NCI-H146 (cell line): ENCODE measurements at places on chromosomes 7 and 10.

DNA sequence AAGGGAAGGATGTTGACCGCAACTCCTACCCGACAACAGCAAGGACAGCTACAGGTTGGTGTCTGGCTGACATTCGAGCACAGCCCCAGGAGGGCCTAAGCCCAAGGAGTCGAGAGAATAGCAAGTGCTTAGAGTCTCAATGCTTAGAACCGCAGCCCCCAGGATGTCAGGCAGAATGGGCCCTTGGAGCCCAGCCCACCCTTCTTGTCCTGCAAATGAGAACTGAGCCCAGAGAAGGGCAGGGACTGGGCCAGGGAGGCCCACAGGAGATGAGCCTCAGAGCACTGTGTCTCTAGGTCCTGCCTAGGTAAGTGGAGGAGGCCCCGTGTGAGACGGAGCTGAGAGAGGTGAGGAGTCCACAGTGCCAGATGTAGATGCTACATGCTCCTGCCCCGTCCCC, 173.3 kb upstream of the ZMIZ1 start:
- DNase-seq = no peak

DNA sequence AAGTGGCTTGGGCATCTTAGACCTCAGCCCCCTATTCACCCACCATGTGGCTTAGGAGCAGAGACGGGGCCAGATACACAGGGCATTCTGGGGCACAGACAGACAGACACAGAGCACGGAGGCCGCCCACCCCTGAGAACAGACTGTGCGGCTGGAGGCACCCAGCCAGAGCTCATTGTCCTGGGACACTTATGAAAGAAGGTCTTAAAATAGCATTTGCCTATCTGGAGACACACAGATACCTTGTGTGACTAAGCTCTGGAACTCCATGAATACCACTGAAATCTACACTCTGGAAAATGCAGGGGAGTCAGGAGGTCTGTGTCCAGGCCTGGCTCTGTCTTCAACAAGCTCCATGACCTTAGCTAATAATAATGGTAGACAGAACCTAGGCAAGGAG, 41.4 kb upstream of the ADO start:
- no peak for DNase-seq

- no peak for DNase-seq
Observed at GRCh38 chr7:108839076-108839475, 269.4 kb downstream of the DNAJB9 start.

DNA sequence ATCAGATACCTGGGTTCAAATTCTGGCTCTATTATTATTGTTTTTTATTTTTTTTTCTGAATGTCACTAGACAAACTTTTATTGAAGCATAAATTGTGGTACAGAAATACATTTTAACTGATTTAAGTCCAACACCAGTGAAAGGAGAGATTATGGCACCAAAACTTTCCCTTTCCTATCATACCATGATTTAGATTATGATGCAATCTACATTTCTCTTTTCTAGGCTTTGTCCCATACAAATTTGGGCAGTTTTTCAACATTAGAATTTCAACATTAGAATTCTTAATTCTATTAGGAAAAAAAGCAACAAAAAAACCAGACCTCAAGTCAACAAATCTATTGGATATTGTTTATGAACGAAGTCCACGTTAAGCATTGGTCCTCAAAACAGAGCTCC, 11.0 kb downstream of the AS3MT start:
- no peak for DNase-seq

DNA sequence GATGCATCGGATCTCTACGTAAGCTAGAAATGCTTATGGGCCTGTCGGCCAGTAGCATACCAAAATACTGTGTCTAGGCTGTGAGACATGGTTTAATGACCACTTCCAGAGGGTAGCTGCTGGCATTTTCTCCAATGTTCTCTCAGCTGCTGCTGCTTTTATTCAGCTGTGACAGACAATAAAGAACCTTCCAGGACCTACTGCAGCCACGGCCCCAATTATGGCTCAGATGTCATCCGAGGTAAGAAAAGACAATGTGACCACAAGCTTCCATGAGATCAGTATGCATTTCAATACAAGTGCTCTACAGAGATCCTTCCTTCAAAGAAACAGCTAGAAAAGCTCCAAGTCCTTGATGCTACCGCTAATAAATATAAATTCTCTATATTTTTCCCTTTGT, 256.2 kb downstream of the SDHAF3 start:
- no peak for DNase-seq

DNA sequence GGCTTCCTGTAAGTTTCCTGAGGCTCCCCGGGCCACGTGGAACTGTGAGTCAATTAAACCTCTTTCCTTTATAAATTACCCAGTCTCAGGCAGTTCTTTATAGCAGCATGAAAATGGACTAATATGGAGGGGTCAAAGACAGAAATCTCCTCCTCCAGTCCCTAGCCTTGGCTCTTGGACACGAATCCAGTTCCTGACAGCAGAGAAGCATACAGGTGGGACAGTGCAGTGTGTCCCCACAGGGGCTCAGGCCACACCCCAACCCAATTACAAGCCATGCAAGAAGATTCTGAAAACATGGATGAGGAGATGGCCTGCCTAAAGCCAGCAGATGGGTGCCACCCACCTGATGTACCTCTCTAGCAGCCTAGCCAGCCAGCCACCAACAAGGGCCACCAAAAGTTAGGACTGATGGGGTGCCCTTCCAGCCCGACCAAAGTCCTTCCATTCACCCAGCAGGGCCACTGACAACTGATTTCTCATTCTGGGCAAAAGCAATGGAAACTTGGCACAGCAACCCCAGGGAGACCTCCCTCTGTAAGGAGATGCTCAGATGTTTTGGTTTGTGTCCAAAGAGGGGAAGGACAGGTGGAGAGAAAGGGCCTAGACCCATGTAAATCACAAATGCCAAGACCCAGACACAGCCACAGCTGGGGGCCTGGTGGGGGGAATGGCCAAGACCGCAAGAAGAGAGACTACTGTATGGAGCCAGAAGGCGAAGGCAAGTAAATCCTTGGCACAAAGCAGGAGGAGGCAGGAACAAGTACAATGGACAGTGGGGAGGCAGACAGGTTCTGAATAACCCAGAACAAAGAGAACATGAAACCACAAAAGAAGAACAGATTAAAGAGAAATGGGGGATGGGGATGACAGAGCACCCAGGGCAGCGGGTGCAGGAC, 13.6 kb downstream of the GPRIN2 start:
- DNase-seq = no peak
